ENCODE measurements at places on chromosomes 13 and 19. TPM values are rescaled to one million over a fixed set of nuclear protein-coding genes. Genes with fewer than 3 reads are reported as not detected.

The SETDB2 gene
- 5.1 TPM for total RNA-seq

The LHB gene
- not detected for total RNA-seq

The METTL21C gene
- total RNA-seq = not detected

The TDRD12 gene
- total RNA-seq = 0.26 TPM

The ANGPTL4 gene
- total RNA-seq = 1.7 TPM

DNA sequence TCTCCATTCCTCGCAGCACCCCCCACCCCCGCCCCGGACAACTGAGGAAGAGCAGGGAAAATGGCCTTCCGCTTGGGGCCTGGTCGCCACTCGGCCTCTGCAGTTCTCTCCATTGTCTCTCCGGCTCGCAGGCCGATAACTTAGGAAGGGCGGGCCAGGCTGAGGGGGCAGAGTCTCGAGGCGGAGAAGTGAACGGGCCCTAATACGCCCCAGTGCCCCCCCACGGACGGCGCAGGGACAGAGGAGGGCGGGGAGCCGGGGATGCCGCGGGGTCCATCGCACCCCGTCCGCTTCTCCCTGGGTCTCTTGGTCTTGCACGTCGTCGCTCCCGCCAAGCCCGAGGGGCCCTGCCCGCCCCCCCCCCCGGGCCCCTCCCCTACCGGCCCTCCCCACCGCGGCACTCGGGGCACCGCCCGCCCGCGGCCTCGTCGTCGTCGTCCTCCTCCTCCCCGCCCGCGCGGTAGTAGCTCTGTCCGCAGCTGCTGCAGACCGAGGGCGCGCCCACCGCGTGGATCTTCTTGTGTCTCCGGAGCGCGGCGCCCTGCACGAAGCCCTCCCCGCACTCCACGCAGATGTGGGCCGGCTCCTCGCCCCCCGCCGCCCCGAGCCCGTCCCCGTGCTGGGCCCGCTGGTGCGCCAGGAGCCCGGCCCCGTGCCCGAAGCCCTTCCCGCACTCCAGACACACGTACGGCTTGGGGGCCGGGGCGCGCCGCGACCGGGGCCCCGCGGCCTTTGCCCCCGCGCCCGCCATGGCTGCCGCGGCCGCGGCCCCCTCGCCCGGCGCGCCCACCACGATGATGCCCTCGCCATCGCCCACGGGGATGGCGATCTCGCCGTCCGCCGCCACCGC is 33.2 kb downstream of the ZNF787 start:
- DNase-seq = no peak

DNA sequence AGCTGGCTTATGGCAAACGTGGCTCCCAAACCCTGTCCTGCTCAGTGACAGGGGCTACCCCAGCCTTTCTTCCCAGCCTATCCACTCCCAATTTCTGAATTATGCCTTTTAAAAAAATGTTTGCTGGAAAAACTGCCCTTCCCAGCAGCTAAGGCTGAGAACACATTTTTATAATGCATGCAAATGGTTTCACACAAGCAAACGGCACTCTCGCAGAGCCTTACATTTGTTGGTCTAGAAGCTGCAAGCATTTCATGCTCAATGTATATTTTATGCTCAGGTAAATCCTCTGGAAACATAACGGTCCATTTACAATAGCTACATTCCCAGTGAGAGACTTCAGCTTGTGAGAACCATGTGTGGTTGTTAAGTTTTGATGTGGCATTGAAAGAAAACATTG is 61.4 kb downstream of the SLC7A1 start:
- no peak for DNase-seq

DNA sequence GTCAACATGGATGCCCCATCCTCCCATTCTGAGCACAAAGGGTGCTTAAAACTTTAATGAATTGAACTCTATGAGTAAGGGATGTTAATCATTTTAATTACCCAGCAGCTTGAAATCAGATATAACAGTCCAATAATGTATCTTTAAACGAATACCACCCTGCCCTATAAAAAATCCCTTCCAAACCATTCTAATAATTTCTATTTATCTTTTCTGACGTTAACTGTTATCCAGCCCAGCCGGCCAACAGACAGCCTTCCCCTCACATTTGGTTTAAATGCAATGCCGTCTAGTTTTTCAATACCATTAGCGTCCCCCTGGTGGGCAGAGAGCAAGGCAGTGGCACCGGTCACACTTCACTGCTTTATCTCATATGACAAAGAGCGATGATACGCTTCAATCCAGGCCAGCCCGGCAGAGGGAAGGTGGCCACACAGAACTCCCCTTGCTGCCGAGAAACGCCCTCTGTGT is 402.2 kb upstream of the ZNF507 start:
- DNase-seq = no peak

DNA sequence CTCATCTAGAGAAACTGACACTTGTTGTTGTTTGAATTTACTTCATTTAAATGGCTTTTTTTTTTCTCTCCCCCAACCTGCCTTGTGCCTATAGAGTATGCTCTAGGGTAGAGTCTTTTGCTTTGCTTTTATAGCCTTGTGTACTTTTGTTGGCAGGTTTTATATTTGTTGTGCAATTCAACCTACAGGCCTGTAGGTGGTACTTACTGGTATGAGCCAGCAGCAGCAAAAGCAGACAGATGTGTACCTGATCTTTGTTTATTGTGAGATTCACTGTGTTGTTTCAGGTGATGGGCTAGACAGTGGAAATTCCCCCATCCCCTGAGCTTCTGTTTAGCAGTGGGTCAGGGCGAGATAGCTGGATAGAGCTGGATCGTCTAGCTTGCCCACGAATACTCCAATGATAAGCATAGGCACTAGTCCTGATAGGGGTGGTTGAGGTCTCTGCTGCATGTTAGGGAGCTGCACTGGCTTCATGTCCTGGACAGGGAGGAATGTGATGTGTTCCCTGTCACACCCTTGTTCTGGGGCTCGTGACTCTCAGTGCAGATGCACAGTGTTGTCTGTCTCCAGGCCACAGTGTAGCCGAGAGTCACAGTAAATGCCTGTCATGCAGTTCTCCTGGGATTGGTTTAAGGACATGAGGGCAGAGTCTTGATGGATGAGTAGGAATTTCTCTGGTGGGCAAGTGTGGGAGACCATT is 21.3 kb downstream of the DNAJC3 start:
- no peak for DNase-seq

- peak; percentile 86 for DNase-seq
Observed at GRCh38 chr13:78137404-78138142, 218.9 kb upstream of the EDNRB start.

- DNase-seq = no peak
Observed at GRCh38 chr13:42754801-42755510, 26.4 kb upstream of the FAM216B start.

GRCh38 chr13:98466634-98467236 is 110.2 kb downstream of the STK24 start:
- peak; percentile 71 for DNase-seq

DNA sequence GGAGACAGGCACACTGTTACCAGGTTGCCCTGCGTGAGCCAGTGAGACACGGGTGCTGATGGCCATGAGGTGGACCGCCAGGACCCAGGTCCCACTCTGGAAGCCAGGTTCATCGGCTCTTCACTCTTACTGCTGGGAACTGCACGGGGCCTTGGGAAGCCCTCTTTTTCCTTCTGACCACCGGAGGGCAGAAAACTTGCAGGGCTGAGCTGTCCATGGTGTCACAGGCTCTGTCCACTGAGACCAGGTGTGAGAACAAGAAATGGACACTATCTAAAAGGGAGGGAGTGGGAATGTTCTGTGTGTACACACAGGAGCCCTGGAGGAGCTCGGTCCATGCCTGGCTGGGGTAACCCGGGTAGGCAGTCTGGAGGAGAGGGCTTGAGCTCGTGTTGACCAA is 93.4 kb downstream of the UQCRFS1 start:
- DNase-seq = no peak

DNA sequence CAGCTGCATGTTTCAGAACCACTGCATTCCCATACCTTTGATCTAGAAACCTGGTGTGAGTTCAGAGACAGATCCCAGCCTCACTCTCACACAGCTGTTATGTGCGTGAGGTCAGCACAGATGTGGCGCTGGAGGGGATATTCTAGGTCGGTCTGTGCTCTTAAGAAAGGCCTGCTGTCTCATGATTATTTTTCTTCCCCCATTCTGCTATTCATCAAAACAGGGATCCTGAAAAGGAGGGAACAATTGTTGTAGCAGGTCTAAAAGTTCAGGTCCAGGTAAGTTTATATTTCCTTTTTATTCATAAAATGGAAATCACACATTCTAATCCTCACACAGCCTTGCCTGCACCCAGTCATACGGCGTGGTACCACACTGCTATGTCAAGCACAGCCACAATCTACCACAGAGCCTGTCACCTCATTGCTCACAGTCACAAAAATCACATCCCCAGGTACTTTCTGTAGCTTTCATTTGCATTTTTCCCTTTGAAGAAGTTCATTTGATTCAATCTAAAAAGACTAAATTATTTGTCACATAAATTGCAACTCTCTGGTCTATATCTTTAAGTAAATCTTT is 867 bp downstream of the ZNF546 start:
- no peak for DNase-seq

DNA sequence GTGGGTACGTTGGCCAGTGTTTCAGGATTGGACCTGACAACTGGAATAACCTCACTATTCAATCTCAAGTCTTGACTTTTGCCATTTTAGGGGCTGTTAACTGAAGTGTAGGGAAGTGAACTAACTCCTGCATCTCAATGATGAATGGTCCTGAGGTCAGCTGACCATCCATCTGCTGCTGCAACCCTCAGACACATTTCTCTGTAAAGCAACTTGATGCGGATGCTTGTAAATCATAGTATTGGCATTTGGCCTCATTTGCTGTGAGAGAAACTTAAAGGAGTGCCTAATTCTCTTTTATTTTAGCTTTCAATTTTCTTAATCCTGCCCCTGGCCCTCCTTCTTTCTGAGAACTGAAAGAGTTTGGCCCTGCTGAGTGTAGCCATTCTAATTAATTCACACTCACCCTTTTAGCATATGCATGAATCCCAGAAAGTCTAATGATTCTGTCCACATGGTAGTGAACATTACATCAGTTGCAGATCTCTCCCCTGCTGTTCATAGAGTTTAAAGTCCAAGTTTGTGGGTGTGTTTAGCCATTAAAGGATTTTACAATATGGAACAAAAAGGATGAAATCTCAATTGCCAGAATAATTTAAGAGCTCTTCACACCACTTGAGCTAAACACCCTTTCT is 1531.4 kb upstream of the SLC10A2 start:
- DNase-seq = peak; percentile 3

- no peak for DNase-seq
Observed at GRCh38 chr13:30181888-30182651, 125.3 kb downstream of the KATNAL1 start.

DNA sequence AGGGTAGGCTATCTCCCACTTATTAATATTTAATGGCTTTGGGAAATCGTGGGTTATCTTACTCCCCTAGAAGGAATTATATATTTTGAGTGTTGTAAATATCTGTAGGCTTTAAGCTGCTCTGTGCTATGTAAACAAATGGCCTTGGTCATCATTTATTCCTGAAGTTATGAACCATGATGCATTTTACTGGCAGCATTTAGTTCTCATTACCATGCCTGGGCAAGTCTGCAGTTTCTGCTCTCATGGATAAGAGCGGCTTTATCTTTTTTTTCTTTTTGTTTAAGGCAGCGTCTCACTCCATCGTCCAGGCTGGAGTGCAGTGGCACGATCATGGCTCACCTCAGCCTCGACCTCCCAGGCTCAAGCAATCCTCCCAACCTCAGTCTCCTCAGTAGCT is 156.1 kb downstream of the IRS2 start:
- DNase-seq = no peak
